A673 (cell line): ENCODE measurements at places on chromosomes 11 and 22. TPM values are rescaled to one million over a fixed set of nuclear protein-coding genes. Genes with fewer than 3 reads are reported as not detected.

DNA sequence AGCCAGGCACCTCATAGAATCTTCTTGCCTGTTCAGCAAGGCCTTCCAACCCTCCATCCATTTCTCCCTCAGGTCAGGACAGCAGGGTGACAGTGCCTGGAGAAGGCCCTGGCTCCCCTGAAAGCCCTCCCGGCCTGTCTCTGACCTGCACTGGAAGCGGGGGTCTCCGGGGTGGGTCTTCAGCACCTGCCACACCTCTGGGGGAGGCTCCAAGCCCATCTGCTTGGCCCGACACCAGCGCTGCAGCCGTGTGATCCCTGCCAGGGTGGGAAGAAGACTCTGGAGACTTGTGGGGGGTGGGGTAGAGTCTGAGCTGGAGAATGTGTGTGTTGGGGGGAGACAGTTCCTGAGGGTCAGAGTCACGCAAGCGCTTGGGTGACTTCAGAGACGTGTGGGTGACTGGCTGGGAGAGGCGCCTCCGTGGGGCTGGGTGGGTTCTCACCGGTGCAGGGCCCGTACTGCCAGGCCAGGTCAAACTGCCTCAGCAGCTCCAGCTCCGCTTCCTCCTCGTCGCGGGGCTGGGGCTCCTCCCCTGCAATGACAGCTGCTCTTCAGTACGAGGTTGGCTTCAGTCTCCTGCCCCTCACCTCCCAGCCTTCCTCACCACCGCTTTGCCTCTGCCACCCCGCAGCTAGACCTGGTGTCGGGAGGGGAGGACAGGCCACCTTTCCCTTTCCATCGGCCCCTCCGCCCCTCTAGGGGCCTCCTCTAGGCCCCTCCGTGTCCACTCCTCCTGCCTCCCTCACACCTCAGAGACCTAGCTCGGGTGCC, 615 bp downstream of the POLD4 start:
- H3K4me1 ChIP-seq: peaks cover 25% of the 10 kb centered on the region
- H3K27ac ChIP-seq: peak overlapping the region; percentile 91
- no peaks in the 10 kb centered on the region for H3K27me3 ChIP-seq
- DNase-seq: no peak
- no peaks in the 10 kb centered on the region for H3K36me3 ChIP-seq

DNA sequence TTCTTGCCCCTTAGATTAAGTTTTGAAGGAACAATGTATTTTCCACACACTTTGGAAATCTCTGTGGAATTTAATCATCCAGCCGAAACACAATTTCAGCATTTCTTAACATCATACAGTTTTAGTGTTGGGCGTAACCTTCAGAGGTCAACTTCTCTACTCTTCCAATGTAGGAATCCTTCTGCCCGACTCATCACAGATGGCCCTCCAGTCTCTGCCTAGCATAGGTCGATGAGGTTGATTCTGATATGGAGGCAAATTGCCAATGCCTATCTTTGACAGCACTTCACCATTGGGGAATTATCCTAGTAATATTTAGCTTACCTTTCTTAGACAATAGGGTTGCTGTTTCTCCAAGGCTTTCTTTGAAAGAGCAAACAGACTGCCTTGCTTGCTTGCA, 175.7 kb upstream of the TTC12 start:
- no peaks in the 10 kb centered on the region for H3K27me3 ChIP-seq
- H3K36me3 ChIP-seq: no peaks in the 10 kb centered on the region
- DNase-seq: no peak
- H3K27ac ChIP-seq: no peak overlapping the region
- no peak overlapping the region for H3K4me3 ChIP-seq
- H3K4me1 ChIP-seq: no peaks in the 10 kb centered on the region

GRCh38 chr11:133895551-133895950, 50.2 kb upstream of the SPATA19 start:
- no peak overlapping the region for H3K4me3 ChIP-seq
- no peaks in the 10 kb centered on the region for H3K27me3 ChIP-seq
- no peak overlapping the region for H3K27ac ChIP-seq

Gene ZP1
- total RNA-seq: not detected in 2 replicates

DNA sequence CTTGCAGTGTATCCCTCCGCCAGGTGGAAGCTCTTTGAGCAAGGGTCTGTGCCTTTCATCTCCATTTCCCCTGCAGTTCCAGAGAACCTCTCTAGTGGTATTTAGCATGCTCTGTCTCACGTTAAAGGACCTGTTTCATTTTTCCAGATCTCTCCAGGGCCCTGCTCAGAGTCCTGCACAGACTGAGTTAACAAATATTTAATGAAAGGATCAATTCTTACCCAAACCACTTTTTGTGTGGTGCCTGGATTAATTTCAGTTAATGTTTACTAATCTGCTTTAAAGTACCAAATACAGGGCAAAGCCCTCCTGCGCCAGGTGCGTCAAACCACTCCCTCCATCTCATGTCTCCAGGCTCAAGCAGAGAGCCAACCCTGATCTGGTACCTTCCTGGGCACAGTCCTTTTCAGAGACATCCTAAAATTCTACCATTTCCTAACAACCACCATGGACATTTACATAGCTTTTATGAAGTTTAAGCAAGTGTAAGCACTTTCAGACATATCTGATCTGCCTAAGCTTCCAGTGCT, 18.7 kb upstream of the ACER3 start:
- H3K27me3 ChIP-seq: peaks cover 4% of the 10 kb centered on the region
- DNase-seq: no peak
- H3K36me3 ChIP-seq: no peaks in the 10 kb centered on the region

DNA sequence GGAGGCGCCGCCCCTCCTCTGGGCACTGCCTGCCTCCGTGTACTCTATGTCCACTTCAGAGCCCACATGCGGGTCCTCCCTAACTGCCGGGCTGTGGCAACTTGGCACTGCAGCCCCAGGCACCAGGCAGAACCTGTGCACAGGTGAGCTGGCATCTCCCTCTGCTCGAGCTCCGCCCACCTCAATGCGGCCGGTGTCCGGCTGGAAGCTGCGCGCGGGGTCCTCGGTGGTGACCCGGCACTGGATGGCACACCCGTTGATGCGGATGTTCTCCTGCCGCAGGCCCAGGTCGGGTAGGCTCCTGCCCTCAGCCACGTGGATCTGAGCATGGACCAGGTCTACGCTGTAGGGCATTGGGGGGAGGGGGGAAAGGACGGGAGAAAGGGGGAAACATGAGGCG, 9.1 kb downstream of the LRFN4 start:
- no peaks in the 10 kb centered on the region for H3K4me1 ChIP-seq
- H3K27me3 ChIP-seq: no peaks in the 10 kb centered on the region
- H3K27ac ChIP-seq: no peak overlapping the region
- H3K36me3 ChIP-seq: no peaks in the 10 kb centered on the region
- no peak overlapping the region for H3K4me3 ChIP-seq

DNA sequence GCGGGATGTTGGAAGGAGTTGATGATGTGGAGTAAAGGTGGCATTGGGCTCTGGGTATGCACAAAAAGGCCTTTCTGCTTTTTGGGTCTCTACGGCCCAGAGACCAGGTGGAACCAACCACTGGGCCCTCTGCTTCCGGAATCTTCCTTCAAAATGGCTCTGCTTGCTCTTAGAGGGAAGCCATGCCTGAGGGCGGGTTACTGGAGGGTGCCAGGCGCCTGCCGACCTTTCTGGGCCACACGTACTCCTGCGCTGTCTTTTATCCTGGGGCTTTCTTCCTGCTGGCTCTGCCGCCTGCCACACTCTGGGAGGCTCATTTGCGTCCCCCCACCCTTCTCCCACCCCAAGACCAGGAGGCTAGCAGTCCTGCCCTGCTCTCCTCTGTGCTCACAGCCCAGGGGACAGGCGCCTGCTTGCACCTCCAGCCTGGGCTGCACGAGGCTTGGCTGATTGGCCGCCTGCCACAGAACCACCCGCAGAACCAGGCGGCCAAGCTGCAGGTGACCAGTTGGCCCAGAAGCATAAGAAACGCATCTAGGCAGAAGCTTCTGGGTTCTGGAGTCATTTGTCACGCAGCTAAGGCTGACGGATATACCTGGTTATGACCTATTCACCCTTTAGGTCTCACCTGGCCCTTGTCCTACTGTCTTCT, 536.9 kb downstream of the TBC1D22A start:
- peaks cover 25% of the 10 kb centered on the region for H3K27me3 ChIP-seq
- no peak overlapping the region for H3K27ac ChIP-seq
- H3K4me3 ChIP-seq: no peak overlapping the region
- no peaks in the 10 kb centered on the region for H3K36me3 ChIP-seq

- H3K36me3 ChIP-seq: no peaks in the 10 kb centered on the region
- no peak overlapping the region for H3K27ac ChIP-seq
- H3K4me1 ChIP-seq: no peaks in the 10 kb centered on the region
- H3K27me3 ChIP-seq: peaks cover 5% of the 10 kb centered on the region
- no peak overlapping the region for H3K4me3 ChIP-seq
- no peak for DNase-seq
These were observed 5.2 kb upstream of the ZDHHC13 start for GRCh38 chr11:19111809-19112208.

Gene VWCE
- total RNA-seq: 8.0 and 8.6 TPM in 2 replicates

- no peaks in the 10 kb centered on the region for H3K36me3 ChIP-seq
- peaks cover 6% of the 10 kb centered on the region for H3K4me1 ChIP-seq
- no peak overlapping the region for H3K4me3 ChIP-seq
- peak; percentile 50 for DNase-seq
- H3K27me3 ChIP-seq: no peaks in the 10 kb centered on the region
These were observed 549.1 kb downstream of the MN1 start for GRCh38 chr22:27252282-27253049.
